ENCODE measurements at places on chromosomes 5 and 9.

GRCh38 chr9:129595903-129596540, 24.9 kb downstream of the C9orf50 start:
- DNase-seq: no peak

GRCh38 chr5:72847439-72847838, 31.0 kb downstream of the TNPO1 start:
- DNase-seq: no peak

- DNase-seq: no peak
These were observed 294.7 kb downstream of the CHSY3 start for GRCh38 chr5:130198927-130199326.

GRCh38 chr5:109454731-109455505, 45.1 kb upstream of the PJA2 start:
- DNase-seq: no peak

GRCh38 chr5:4720831-4721230, 419.3 kb upstream of the ADAMTS16 start:
- no peak for DNase-seq

GRCh38 chr9:37939575-37940095, 35.7 kb upstream of the SLC25A51 start:
- DNase-seq: no peak

- no peak for DNase-seq
These were observed 28.3 kb downstream of the SPTAN1 start for GRCh38 chr9:128580731-128581130.

DNA sequence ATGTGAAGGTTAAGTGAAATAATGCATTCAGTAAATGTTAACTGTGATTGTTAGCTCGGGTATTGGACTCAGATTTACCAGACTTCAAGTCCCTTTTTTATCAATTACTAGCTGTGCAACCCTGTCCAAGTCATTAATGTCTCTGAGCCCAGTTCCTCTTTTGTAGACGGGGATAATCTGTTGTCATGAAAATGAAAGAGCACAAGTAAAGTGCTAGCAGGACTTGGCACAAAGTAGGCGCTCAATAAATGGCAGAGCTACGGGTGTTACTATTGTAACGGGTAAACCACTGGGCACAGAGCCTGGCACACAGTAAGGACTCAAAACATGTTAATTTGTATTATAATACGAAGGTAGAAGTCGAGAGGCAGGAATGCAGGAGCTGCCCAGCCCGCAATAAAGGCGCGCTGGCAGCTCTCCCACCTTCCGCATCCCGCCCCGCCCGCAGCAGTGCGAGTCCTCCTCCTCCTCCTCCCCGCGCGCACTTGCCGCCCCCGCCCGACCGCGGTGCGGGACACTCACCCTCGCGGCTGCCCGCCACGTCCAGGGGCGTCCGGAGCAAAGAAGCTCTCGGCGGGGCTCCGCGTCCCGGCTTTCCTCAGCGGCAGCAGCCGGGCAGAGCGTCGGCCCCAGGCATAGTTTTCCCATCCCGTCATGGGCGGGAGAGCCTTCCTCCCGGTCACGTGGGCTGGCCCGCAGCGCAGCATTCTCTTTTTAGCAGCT, at the start of gene C1QTNF2:
Gene C1QTNF2 (minus strand): TSS at position 637 of the 723 bp plus-strand sequence. CDS start 15,615 bp downstream, outside the sequence.
- peak; percentile 57 for DNase-seq

- no peak for DNase-seq
These were observed 137.2 kb upstream of the TAF11L2 start for GRCh38 chr5:17360879-17361278.

- no peak for DNase-seq
These were observed 366.2 kb upstream of the GRAMD2B start for GRCh38 chr5:126056851-126057622.

- peak; percentile 44 for DNase-seq
These were observed at the start of gene GDA for GRCh38 chr9:72149231-72149975. GDA (plus strand) TSS chr9:72149440; CDS start chr9:72149560, 120 bp downstream.

GRCh38 chr5:154683101-154683880, 71.9 kb upstream of the LARP1 start:
- no peak for DNase-seq

DNA sequence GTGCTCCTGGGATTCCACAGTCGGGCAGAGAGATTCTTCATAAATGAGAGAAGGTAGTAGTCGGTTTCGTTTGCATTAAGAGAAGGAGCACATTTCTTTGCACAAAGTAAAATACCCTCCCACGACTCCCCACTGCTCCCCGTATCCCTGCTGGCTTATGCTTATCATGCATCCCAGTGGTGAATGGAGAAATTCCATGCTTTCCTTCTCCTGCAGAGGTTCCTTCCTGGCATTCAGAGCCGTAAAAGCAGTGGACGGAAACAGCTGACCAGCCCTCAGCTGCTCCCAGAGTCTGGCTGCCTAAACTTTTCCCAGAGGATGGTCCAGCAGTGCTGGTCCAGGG, 93.1 kb downstream of the C9orf152 start:
- peak; percentile 61 for DNase-seq

DNA sequence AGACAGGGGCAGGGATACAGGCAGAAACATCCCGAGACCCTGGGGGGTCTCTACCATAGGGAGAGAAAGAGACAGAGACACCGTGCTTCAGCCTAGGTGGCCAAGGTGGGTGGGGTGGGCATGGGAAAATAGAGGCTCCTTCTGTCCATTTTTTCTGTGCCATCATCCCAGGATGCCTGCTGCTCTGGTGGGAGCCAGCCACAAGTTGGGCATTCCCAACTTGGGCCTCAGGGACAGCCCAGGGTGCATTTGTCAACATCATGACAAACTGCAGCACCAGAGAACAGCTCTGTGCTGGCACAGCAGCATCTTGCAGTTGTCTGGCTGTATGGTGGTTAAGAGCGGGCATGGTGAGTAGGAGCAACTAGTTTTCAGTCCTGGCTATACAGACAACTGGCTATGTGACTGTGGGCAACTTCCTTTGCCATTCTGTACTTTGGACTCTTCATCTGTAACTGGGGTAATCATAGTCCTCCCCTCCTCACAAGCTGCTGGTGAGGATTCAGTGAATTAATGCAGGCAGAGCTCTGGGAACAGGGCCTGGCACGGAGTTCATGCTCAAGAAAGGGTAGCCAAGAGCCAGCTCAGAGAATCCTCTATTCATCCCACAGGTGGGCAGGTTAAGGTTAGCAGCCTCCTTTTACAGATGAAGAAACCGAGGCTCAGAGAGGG, 100.4 kb downstream of the RGS3 start:
- DNase-seq: no peak

DNA sequence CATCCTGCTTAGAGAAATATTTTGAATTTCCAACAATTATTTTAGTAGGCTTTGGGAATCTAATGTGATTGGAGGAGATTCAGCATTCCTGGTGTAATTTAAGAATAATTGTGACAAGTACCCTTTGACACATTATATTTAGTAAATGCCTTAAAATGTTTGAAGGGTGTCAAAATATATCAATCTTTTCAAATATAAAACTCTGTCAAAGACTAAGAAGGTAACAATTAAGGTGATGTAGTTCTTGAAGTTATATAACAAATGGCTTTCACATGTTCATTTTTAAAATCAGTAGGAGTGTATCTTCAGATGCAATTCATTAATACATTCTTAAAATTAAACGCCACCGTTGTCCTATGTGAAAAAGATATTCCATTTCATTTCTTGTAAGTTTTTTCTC, 1977.1 kb upstream of the CDH9 start:
- no peak for DNase-seq

- no peak for DNase-seq
These were observed 61.5 kb upstream of the RNF130 start for GRCh38 chr5:180133060-180133459.

GRCh38 chr5:88487066-88487465, 218.4 kb upstream of the TMEM161B start:
- no peak for DNase-seq

DNA sequence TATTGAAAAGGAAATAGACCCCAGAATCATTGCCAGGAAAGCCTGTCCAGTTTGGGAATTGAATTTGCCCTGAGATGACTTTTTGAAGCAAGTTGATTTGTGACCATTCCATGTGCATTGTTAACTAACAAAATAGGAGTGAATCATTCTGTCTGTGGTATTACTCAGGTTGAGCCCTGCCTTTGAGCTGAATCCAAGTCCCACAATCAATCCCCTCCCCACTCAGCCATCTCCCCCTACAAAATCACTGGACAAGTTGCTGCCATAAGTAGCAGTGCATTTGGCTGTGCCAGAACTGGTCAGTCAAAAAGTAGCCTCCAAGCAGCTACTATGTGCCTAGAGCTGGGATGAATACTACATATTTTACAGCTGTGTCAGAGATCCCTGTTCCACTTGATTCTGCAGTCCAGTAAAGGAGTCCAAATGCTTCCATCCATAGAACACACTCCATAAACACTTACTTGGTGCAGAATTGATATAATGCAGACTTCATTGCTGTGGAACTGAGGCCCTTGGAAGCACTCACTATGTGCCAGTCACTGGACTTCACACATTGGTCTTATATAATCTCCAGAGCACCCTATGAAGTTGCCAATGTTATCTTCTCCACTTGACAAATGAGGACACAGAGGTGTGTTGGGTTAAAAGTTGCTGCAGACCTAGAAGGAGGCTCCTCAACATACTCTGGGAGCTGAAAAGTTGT, 96.1 kb downstream of the ZNF462 start:
- no peak for DNase-seq

DNA sequence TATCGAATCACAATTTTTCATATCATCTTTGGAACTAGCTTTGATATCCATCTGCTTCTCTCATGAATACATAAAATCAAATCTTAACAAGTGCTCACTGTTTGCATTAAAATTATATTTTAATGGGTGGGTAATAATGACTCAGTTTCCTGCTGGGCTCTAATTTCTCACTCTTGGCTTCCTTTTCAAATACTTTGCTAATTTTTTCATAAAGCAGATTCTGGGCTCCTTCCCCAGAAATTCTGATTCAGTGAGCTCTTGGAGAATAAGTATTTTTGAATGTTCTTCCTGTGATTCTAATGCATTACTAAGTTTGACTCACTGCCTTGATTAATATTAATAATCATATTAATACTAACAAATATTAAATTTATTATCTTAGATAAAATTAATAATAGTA, 48.9 kb downstream of the YIPF5 start:
- DNase-seq: no peak

DNA sequence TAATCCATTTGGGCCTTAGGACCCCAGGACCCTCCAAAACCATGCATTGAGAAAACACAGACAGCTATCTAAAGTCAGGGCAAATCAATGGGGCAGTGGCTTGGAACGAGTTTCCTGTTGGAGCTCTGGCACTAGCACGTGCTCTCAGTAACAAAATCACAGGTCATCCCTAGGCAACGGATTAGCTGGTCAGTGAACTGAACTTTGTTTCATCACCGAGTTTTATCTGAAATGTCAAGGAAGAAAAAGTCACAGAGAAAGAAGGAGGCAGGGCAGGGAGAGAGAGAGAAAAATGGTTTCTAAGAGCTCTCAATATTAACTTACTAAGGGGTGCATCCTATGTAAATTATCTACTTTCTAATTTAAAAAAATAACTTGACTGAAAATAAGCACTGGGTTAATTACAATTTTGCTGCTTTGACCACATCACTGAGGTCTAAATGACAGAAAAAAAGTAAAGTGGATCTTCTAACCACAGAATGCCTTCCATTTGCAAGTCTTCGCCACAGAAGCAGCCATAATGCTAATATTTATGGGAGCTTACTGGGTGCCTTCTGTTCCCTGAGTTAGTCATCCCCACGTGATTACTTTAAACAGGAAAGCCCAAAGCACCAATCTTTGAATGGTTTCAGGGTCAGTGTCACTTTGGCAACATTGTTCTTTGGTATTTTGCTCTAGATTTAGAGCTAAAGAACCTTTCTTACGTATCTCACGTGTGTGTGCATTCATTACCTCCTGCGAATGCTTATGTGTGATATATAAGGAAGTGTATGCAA, 503.9 kb downstream of the RASEF start:
- no peak for DNase-seq

DNA sequence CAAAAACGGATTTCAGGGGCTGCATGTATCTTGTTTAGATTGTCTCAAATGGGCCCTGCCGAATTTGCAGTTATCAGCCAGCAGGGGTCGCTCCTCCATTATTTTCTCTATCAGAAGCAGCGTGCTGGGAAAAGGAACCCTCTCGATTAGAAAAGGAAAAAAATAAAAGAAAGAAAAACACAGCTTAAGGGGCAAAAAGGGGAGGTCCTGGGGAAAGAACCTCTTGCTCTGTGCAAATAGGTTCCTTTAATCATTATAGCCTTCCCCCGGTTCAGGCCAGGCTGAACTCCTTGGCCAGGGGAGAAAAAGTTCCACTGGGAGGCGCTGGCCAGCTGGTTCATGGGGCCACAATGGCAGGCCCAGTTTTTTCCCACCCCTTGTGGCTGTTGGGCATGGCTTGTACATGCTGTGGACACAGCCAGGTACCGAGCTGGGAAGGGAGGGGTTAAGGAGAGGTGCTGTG, 25.0 kb upstream of the CAPSL start:
- no peak for DNase-seq

DNA sequence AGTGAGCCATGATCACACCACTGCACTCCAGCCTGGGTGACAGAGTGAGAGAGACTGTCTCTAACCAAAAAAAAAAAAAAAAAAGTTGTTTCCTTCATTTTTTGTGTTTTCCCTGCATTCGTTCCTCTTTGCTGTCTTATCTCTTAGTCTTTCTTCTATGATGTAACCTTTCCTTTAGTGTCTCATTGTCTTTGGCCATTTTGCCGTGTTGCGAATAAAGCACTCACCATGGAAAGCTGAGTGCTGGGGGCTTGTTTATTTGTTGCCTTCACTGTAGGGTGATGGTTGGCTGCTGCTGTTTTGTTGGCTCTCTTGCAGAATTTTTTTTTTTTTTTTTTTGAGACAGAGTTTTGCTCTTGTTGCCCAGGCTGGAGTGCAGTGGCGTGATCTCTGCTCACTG, 7.7 kb downstream of the EHMT1 start:
- DNase-seq: no peak

GRCh38 chr5:96577909-96578308, 84.3 kb upstream of the CAST start:
- DNase-seq: no peak

GRCh38 chr5:39578887-39579497, 154.2 kb upstream of the DAB2 start:
- no peak for DNase-seq

GRCh38 chr9:113343732-113344231, 3.7 kb upstream of the WDR31 start:
- DNase-seq: no peak

DNA sequence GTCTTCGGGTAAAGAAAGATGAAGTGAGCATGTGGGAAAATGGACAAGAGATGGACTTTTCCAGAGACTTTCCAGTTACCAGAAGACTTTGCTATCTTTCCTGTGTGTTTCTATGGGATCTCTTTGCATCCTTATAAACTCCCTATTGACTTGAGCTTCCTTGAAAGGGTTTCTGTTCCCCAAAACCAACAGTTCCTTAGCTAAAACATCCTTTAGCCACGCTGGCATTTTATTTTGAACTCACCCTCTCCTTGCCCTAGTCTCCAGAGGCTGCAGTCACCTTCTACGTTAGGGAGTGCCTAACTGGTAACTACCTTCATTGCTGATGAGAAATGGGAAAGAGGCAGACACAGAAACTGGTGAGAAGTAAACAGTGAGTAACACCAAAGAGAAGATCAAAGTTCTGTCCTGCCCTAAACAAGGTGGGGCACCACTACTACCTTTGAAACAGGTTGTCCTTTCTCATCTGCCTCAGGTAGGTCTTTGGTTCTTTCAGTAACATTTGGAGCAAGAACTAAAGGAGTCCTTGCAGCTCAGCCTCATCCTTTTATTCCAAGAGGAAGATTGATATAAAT, 402.9 kb downstream of the ENC1 start:
- DNase-seq: no peak
